EL (cell line): ENCODE measurements at places on chromosomes 6 and 20.

DNA sequence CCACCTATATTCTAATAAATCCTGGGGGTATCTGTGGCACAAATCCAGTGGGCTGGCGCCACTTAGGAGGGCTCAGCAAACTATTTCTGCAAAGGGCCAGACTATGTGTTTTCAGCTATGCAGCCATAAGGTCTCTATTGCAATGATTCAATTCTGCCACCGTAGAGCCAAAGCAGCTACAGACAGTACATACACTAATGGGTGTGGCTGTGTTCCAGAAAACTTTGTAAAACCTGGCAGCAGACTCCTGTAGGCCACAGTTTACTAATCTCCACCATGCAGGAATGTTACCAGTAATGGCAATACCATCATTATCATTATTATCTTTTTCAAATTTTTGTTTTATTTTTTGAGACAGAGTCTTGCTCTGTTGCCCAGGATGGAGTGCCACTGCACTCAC, 65.7 kb downstream of the SULF2 start:
- no peak for DNase-seq

- DNase-seq, result no peak
Measured at GRCh38 chr20:10398834-10399369, 35.1 kb downstream of the MKKS start.

DNA sequence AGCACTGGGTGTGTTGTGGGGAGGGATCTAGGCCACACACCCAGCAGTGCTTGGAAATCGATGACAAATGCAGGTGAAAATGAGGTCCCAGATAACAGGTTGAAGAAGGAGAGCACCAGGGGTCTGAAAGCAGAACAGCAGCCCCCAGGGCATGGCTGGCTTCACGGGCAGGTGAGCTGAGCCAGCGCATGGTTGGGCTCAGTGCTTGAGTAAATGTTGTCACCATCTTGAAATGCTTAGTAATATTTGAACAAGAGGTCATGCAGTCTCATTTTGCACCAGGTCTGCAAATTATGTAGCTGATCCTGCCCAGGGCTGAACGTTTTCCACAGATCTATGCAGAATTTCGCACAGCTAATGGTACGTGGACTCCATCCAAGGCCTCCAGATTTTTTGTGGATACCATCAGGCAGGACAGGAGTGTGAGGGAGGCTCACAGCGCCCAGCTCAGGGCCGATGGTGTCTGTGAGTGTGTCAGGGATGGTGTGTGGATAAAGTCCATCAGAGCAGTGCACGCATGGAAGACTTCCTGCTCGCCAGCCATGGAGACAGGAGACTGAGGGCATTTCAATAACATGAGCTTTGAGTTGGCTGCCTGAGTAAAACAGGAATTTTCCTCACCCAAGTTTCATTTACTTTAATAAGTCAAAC, 53.1 kb upstream of the SNX9 start:
- DNase-seq, result no peak

DNA sequence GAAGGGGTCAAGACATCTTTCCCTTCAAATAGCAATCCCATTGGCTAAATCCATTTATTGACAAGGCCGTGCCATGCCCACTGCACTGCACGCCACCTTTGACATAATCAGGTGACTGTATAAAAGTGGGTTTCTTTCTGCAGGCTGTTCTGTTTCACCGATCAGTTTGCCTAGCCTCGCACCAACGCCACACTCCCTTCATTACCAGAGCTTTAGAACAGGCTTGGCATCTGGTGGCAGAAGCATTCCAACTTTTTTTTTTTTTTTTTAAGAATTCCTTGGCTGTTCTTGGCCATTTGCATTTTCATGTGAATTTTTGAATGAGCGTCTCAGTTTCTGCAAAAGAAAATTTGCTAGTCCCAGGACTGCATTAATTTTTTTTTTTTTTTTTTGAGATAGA, 78.1 kb downstream of the PPP1R3G start:
- no peak for DNase-seq

DNA sequence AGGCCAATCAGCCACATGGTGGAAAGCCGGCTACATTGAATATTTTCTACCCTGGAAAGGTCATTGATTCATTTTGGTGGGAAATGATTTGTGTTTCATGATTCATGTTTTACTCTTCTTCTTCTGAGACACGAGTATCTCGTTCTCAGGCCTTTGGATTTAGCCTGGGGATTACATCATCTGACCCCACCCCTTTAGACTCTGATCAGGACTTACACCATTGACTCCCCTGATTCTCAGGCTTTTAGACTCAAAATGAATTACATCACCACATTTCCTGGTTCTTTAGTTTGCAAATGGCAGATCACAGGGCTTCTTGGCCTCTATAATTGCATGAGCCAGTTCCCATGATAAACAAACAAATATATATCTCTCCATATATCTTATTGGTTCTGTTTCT, 228.8 kb downstream of the ADGRG6 start:
- DNase-seq, result no peak

DNA sequence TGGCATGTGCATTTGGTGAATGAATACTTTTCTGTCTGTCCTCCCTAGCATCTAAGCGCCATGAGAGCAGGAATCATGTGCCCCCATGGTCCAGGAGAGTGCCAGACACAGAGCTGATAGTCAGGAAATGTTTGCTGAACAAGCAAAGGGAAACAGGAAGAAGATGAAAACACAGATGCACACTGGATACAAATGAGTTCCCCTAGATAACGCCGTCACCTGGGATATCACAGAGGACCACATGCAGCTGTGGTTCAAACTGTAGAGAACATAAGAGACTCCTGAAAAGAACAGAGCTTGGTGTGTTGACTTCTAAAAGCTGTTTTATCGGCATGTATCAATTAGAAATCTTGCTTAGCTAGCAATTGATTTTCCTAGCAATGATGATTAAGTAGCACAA, 293.7 kb downstream of the BTBD3 start:
- no peak for DNase-seq

- DNase-seq, result no peak
Measured at GRCh38 chr6:156438350-156438923, 338.7 kb upstream of the ARID1B start.

DNA sequence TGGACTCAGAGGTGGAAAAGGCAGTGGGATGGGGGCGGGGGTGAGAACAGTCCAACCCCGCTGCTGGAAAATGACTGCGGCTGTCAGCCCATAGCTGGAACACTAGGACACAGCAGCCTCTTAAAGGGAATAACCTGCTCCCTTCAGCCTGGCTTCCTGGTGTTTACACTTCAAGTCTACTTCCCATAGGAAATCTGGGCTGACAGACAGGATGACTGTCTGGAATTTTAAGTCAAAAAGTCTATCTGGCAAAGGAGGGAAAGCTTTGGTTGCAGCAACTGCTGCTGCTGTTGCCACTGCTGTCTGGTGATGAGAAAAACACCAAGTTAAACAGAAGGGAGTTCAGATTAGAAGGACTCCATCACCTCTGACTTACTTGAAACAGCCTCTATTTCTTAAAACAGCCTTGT, 44.9 kb downstream of the TNFRSF21 start:
- no peak for DNase-seq

- DNase-seq, result peak; percentile 93
Measured at GRCh38 chr6:106253172-106253571, 72.4 kb downstream of the ATG5 start.

DNA sequence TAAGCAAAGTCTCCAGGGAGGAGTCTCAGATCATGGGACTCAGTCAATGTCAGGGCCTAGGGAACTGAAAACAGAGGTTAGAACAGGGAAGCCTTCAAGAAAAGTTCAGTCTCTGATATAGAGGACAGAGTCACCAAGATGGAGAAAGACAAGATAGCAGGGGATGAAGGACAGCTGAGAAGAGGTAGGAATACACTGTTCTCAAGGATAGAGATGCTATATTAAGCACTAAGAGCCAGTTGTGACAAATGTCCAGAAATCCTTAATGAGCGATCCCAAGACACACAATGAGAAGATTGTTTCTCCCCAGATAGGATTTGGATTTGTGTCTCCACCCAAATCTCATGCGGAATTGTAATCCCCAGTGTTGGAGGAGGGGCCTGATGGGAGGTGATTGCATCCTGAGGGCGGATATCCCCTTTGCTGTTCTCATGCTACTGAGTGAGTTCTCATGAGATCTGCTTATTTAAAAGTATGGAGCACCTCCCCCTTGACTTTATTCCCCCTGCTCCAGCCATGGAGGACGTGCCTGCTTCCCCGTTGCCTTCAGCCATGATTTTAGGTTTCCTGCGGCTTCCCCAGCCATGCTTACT, 168.2 kb downstream of the AKAP7 start:
- DNase-seq, result no peak

DNA sequence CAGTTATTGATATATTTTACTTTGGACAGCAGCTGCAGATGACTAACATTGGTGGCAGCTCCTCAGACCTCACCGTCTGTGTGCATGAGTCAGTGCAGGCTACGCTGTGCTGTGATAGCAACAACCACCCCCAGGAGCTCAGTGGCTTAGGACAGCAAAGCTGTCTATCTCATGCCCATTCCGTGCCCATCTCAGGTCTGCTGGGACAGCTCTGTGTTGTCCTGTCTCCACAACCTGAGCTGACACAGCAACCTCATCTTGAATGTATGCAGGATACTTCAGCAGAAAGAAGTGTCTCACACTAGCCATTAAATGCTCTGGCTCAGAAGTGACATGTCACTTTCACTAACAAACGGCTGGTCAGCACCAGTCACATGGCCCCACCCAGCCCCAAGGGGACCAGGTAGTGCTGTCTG, 47.7 kb downstream of the BANF2 start:
- DNase-seq, result peak; percentile 85

DNA sequence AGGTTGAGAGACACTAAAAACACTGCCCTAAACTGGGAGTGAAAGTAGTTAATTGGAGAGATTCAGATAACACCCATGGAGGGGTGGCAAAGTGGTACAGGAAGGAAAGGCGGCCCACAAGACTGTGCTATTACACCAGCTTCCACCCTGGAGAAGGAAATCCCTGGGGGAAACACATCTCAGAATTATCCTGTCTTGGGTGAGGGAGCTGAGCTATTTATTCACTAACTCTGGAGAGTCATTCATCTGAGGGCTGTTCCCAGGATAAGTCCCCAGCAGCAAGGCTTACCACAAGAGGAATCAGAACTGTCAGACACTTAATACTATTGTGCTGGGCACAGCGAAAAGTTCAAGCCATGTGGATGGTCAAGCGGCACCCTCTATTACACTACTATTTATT, 9.9 kb downstream of the TBCC start:
- no peak for DNase-seq

- DNase-seq, result no peak
Measured at GRCh38 chr6:143685653-143686052, 7.9 kb downstream of the PHACTR2 start.

- no peak for DNase-seq
Measured at GRCh38 chr20:1637755-1638154, 17.9 kb upstream of the SIRPB1 start.

- no peak for DNase-seq
Measured at GRCh38 chr20:62999580-62999979, 7.2 kb downstream of the BHLHE23 start.

DNA sequence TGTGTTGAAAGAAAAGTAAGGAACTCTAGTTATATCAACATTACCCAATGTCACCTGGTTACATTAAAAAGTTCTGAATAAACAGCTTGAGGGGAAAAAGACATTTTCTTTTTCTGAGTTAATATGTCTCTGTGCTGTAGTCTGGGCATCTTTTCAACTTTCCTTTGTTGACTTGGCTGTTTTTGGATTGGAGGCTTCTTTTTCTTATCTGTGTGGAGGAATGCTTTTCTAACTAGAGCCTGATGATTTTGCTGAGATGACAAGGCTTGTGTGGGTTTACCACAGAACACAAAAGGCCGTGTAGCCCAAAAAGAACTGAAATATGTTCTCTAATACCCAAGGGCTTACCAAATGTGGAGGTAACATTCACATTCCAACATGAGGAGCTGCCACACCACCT, 161.8 kb downstream of the KCNQ5 start:
- DNase-seq, result peak; percentile 36

DNA sequence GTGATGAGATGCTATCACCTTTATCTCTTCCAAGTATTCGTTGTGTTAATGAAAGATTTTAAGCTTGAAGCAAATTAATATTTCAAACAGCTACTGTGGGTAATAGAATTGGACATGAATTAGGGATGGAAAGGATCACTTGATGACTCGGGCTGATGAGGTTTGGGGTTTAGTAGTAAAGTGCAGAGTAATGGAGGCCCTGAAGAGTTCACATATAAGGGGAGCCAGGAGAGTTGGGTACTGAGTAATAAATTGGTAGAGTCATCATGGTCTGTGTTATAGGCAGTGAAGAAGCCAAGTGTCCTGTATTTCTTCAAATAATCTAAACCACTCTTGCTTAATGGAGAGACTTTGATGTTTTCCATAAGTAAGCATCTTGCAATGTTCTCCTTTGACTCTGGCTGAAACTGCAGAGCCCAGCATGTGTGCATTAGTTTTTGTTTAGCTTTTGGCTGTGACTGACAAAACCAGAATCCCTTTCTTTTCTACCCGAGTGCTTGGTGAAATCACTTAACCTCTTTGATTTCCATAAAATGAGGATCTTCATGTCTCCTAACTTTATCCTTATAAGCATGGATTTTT, 57.6 kb downstream of the L3MBTL3 start:
- DNase-seq, result no peak

GRCh38 chr20:63653041-63653973, at the start of gene STMN3:
Gene STMN3, minus strand, starts transcription at chr20:63653424. Its CDS starts 79 bp downstream, at chr20:63653345.
- peak; percentile 86 for DNase-seq

DNA sequence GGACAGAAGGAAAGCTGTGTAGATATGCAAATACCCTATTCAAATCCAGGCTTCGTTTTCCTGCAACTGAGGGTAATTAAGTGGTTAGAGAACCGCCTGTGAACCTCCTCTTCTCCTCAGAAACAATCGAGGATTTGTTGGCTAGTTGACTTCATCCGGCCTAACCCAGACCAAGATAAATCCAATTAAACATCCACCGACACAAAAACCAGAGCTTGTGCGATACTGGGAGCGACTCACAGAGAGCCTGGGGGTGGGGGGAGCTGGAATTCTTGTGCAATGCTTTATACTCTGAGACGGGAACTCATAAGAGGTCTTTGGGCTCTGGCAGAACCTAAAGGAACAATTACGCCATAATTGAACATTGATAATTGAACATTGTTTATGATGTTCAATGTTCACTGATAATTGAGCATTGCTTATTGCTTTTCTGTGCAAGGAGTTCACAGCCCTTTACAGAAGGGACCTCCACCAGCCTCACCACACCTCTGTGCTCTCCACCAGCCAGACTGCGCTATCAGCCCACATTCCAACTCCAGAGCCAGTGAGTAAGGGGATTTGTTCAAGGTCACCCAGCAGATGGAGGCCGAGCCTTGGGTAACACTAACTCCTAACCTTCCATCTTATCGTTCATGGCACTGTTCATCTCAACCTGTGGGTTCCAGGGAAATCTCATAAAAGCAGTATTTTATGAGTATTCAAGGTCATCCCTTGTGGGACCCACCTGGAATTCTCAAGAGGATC, 429.6 kb upstream of the JARID2 start:
- no peak for DNase-seq

DNA sequence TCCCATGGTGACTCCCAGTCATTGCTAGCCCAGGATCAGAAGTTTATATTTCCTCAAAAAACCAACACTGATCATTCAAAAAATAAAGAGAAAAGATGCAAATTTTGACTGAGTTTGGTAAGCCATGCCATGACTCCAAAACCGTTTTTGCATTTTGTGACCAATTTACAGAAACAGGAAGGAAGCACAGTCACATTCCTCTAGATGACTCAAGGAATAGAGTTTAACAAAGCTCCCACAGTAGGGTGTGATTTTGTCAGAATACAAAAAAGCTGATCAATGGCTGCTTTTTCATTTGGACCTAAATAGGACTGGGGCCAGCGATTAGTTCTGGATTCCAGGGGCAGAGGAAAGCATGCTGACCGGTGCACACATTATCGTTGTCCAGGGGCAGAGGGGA, 179.4 kb upstream of the AFDN start:
- no peak for DNase-seq

- DNase-seq, result no peak
Measured at GRCh38 chr6:41071501-41071922, 644 bp downstream of the OARD1 start.
